ENCODE measurements at places on chromosomes 13 and 19.

- no peak for DNase-seq
These were observed 68.4 kb downstream of the EPS15L1 start for GRCh38 chr19:16403151-16403977.

DNA sequence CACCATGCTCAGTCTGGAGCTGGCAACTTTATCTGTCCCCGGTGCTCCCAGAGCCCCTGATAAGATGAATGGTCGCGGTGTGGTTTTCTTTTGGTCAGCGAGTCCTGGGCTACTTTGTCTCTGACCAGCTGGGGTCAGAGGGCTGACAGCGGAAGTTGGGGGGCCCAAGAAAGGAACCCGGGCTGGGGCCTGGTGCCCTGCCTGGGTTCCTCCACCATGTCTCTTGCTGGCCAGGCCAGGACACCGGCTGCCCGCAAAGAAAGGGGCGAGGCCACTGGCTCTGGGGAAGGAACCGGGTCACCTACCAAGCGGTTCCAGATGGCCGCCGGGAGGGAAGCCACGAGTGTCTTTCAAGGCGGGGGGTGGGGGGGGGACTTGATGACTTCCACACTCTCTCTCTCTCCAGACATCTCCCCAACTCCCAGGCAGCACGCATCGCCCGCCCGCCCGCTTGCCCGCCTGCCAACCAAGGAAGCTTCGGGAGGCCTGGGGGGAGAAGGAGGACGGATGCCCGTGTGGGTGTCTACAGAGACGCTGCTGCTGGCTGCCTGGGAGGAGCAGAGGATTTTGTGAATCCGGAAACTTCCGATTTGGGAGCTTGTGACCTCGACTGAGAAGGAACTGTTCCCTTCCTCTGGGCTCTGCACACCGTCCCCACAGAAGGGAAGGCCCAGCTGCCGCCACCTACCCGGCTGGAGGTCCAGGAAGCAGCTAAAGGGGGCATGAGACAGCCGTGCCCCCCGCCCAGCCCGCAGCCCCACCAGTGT lies 1.1 kb downstream of the PIP5K1C start:
- DNase-seq, result peak; percentile 49

DNA sequence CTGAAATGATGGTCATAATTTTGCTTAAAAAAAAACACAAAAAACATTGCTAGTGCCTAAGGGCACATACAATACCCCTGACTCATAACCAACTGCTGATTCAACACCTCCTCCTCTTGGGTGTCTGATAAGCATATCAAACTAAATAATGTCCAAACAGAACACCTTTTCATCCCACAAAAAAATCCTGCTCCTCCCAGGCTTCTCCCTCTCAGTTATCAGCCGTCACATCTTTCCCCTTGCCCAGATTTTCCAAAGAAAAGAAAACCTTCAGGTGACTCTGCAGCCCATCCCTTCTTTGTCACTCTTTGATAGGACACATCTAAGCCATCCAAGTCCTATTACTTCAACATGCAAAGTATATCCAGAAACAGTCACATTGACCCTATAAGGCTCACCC lies 46.9 kb downstream of the ABCC4 start:
- no peak for DNase-seq

GRCh38 chr13:51339952-51340732 lies 651 bp downstream of the SERPINE3 start:
- no peak for DNase-seq

DNA sequence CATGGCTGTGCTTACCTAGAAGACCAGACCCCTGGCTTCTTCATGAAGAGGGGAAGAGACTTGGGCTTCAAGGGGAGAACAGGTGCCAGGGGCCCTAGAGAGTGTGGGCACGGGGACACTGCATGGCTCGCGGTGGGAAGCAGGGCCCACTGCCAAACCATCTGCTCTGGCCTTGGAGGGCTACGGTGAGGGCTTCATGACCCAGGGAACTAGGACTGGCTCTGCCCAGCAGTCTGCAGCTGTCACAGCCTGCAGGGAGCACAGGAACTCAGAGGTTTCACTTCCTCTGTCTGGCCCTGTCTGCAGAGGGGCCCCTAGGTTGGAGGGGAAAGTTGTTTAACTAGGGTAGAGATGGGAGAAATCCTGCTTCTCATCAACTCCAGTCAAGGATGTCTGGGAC lies 4.3 kb downstream of the ERCC1 start:
- DNase-seq, result no peak

DNA sequence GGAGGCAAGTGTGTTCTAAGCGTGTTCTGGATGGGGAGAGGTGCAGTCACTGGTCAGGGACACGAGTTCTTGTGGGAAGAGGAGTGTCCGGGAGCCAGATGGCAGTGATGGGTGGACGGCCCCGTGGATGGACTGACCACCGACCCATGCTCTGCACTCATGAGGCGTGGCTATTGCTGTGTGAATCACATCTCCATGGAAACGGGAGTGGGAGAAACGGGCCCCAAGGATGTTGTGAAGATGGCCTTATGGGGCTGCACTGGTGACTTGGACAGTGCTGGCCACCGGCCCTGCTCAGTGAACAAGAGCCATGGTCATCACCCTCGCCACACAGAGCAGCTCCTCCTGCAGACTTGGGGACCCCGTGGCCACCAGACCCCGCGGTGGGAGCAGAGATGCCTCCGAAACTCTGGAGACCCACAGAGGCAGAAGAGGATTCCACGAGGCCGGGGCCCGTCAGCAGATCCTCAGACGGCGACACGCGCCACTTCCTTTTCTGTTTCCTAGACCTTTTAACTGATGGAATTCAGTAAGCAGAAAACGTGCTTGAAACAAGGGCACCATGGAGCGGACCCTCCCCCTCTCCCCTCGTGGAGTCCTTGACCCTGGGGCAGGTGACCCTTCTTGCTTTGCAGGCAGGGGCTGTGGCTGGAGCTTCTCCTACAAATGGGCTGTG lies 47.5 kb downstream of the GAS6 start:
- DNase-seq, result no peak

DNA sequence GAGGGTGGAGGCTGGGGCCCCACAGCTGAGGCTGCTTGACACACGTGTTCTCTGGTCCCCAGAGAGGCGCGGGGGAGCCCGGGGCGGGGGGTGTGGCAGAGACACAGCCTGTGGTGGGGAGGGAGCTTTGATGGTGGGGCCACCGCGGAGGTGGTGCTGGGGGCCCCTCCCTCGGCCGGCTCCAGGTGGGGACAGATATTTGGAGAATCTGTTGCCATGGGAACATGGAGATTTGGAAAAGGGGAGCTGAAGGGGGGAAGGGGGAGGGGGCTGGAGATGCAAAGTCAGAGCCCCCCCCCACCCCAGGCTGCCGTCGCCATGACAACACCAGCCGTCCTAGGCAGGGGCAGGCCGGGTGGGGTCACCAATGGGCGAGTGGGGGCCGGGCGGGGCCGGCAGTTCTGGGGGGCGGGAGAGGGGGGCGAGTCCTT lies 1.2 kb downstream of the PRKCG start:
- peak; percentile 31 for DNase-seq

GRCh38 chr13:38519229-38519911 lies 167.5 kb upstream of the FREM2 start:
- DNase-seq, result no peak

- DNase-seq, result peak; percentile 55
These were observed 1.1 kb downstream of the WTIP start for GRCh38 chr19:34482380-34483250.

GRCh38 chr13:51638216-51638871 lies 54.1 kb downstream of the WDFY2 start:
- peak; percentile 95 for DNase-seq

- no peak for DNase-seq
These were observed 22.0 kb downstream of the ITGBL1 start for GRCh38 chr13:101474419-101474957.

DNA sequence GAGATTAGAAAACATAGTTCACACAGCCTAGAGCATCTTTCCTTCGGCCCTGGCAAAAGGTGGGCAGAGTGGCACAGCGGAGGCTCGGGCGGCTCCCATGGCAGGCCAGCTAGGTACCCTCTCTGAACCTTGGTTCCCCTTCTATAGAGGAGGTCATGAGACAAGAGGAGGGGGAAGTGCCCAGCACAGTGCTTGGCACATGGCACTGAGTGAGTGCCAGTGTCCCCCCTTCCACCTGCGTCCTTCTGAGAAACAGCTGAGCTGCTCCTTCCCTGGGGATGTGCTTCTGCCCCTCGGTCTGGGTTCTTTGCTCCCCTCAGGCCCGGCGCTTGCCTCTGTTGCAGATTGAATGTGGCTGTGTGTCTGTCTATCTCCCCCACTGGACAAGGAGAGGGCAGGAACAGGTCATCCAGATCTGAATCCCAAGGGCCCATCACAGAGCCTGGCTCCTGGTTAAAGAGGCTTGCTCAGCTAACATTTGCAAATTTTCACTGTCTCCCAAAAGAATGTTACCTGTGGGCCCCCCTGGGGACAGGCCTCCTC lies 165.6 kb downstream of the USP12 start:
- no peak for DNase-seq

DNA sequence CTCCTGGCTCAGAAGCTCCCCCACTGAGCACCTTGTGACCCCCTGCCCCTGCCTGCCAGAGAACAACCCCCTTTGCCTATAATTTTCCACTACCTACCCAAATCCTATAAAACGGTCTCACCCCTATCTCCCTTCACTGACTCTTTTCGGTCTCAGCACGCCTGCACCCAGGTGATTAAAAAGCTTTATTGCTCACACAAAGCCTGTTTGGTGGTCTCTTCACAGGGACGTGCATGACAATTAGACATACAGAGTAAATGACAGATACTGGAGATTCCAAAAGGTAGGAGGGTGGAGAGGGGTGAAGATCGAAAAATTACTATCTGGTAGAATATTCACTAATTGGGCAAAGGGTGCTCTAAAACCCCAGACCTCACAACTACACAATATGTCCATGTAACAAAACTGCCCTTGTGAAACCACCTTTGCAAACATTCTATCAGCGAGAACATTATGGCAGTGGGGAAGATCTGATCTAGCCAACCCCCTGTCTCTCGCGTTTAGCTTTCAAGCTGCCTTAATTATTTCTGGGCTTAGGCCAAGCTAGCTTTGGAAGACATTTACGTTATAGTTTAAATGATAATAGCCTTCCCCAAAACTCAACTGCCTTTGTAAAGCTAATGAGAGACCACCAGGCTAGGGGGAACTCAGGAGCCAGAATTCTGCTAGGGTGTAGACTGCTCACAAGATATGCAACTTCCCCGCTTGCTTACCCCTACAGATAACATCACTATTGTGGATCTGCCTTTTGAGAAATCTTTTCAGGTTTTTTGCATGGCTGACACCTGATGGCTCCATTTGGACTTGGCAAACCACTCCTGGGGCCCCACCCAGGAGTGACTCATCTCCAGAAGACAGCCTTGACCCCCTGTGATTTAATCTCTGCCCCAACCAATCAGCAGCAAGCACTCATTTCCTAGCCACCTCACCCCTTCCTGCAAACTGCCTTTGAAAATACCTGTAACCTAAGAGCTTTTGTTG lies 1534.0 kb upstream of the SPRY2 start:
- DNase-seq, result no peak

DNA sequence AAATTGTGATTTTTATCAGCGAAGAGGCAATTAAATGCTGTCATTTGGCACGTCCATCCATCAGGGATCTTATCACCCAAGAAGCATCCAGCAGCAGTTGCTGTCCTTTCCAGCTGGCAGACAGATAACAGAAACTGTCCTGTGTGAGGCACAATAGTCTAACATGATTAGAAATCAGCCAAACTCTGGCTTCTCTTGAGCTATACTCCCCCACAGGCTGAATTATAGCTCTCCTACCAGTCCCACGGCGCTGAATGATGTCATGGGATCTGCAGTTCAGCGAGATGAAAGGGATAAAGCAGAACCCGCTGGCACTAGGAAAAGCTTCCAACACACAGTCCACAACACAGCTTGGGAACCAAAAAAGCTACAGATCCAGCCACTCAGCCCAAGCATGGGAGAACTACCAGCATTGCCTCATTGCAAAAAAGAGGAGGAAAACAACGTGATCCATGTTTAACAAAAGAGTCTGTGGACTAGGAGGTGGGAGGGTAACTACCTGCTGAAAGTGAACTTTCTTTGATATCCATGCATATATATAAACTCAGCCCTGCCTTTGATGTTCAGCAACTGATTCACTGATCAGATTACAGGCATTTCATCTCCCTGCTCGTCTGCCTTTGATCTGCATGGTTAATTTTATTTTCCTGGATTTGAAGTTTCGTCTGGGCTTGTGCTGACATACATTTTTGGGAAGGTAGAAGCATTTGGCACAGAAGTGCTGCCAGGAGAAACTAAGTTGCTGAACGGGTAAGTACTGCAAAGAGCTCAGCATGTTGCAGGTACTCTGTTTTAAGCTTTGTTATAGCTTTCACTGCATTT lies at the start of gene TNFRSF19:
Gene TNFRSF19 (plus strand): TSS at position 314 of the 822 bp plus-strand sequence. CDS start 19,772 bp downstream, outside the sequence.
- peak; percentile 45 for DNase-seq

GRCh38 chr13:25971047-25971446 lies 80.8 kb downstream of the SHISA2 start:
- DNase-seq, result no peak

- DNase-seq, result no peak
These were observed 7.4 kb downstream of the DCUN1D2 start for GRCh38 chr13:113483081-113483480.

GRCh38 chr13:80630685-80631121 lies 289.8 kb upstream of the SPRY2 start:
- DNase-seq, result no peak

DNA sequence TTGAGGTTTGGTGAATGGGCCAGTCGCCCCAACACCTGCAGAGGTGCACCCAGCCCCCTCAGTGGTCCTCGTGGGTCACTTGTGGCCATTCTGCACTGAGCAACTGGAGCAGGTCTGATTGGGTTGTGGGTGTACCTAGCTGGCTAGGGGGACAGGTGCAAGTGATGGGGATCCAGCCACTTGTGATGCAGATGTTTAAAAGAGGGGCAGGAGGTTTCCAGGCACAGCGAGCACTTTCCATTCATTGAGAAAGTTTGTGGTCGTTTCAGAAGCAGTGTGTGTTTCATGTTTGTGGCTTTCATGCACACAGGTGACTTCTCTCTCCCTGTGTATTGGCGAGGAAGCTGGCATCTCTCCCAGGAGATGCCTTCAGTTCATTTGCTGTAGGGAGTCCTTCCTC lies 34.7 kb downstream of the TSSK6 start:
- no peak for DNase-seq

- DNase-seq, result peak; percentile 17
These were observed 816.9 kb upstream of the SLC10A2 start for GRCh38 chr13:103883164-103883563.

GRCh38 chr19:3404324-3405260 lies 38.2 kb downstream of the NFIC start:
- no peak for DNase-seq

DNA sequence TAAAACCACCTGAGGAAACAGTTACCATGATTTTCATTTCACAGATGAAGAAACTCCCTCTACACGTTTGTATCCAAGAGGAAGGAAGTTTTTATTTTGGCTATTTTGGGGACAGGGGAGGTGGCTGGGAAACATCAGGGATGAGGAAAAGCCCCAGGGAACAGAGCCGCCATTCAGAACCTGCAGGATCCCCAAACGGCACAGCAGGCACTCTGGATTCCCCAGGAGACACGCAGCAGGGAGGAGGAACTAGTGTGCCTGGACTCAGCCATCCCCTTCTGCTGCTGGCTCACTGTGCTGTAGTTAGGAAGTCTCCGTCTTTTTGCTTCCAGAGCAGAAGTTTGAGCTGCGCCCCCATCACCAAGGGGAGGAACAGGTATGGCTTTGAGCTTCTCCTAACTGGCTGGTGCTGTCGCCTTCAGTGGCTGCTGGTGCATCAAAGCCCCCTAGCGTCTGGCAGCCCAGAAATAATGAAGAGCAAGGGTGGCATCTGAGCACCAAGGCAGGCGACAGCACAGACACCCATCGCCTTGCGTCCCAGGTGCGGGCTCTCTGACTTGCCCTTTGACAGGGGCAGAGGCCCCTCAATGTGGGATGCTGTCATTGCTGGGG lies 4.2 kb downstream of the NAPA start:
- no peak for DNase-seq
